ENCODE measurements at places on chromosomes 1 and 21.

DNA sequence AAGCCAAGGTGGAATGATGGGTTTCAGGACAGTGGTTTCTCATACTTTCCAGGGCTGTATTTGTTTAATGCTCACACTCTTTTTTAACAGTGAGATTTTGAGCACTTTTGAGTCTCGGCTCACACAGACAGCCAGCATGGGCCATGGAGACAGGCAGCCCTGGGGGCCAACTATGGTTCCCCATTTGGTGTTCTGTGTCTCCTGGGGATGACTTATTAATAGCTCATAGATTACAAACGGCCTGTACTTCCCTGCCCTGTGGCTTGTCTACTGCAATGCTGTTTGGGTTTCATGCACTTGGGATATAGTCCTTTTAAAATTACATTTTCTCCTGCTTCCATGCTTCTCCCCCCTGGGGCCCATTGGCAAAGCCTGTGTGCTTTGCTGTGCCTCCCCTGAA, 178.3 kb downstream of the KCNJ6 start:
- DNase-seq = no peak

GRCh38 chr1:25501235-25502058, 42.0 kb upstream of the LDLRAP1 start:
- no peak for DNase-seq

DNA sequence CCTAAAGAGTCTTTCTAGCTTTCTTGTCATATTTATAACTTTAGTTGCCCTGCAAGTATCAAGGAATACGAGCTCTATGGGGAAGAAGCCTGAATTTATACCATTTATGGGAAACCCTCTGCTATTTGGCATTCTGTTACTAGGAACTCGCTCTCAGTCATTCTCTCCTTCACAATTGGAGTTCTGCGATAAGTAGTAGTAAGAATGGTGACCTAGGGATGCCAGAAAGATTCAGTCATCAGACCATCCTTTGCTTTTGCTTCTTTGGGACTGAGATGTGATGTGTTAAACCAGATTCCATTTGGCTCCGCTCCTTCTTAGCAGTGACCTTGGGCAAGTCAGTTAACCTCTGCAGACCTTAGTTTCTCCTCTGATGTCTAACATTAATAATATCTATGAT, 256.5 kb downstream of the FGGY start:
- DNase-seq = no peak

- no peak for DNase-seq
These were observed 11.0 kb downstream of the AHCYL1 start for GRCh38 chr1:109995536-109995935.

DNA sequence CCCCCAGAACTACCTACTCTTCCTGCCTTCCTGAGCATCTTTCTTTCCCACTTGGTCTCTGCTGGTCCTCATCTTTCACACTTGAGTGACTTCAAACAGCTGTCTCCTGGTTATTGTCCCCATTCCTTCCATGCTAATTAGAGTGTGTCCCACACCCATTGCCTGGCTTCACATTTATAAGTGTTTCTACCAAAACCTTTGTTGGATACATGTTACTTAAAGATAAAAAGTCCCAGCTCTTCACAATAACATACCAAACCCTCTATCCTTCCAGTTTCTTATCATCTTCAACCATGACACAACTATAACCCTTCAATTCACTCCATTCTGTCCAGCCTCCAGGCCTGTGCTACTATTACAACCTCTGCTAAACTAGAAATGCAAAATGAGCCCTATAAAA, 41.0 kb downstream of the VCAM1 start:
- no peak for DNase-seq

GRCh38 chr1:32753532-32754316, 51.2 kb upstream of the SYNC start:
- peak; percentile 83 for DNase-seq

- no peak for DNase-seq
These were observed 14.5 kb upstream of the CDC42 start for GRCh38 chr1:22038036-22038435.

- DNase-seq = no peak
These were observed 130.3 kb downstream of the CASZ1 start for GRCh38 chr1:10665930-10666850.

GRCh38 chr1:162782671-162783070, 7.8 kb upstream of the HSD17B7 start:
- no peak for DNase-seq

GRCh38 chr1:219041818-219042217, 131.9 kb upstream of the LYPLAL1 start:
- DNase-seq = no peak

DNA sequence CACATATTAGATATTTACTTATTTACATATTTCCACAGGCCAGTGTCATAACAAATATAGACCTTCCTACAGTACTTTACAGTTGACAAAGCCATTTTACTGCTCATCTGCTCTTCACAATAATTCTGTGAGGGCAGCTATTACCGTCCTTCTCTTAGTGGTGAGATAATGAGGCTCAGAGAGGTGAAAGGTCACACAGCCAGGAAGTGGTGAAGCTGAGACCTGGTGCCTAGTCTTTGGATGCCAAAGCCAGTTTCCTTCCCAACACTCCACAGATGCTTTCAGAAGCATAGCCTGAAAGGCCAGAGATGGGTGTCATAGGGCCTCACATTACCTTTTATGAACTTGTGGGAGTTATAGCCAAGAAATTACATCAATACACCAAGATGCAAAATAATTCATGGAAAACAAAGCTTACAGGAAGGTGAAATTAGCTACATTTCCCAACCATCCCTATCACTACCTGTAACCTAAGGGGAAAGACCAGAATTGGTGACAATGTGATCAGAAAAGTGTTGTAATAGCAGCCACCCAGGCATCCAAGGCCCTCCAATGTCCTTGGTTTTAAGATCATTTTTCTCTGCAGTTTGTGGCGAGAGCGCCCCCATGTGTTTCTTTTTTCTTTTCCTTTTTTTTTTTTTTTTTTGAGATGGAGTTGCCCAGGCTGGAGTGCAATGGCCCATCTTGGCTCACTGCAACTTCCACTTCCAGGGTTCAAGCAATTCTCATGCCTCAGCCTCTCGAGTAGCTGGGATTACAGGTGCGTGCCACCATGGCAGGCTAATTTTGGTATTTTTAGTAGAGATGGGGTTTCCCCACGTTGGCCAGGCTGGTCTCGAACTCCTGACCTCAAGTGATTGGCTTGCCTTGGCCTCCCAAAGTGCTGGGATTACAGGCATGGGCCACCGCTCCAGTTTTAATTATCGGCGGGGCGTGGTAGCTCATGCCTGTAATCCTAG, 26.5 kb upstream of the RPL11 start:
- DNase-seq = peak; percentile 69

DNA sequence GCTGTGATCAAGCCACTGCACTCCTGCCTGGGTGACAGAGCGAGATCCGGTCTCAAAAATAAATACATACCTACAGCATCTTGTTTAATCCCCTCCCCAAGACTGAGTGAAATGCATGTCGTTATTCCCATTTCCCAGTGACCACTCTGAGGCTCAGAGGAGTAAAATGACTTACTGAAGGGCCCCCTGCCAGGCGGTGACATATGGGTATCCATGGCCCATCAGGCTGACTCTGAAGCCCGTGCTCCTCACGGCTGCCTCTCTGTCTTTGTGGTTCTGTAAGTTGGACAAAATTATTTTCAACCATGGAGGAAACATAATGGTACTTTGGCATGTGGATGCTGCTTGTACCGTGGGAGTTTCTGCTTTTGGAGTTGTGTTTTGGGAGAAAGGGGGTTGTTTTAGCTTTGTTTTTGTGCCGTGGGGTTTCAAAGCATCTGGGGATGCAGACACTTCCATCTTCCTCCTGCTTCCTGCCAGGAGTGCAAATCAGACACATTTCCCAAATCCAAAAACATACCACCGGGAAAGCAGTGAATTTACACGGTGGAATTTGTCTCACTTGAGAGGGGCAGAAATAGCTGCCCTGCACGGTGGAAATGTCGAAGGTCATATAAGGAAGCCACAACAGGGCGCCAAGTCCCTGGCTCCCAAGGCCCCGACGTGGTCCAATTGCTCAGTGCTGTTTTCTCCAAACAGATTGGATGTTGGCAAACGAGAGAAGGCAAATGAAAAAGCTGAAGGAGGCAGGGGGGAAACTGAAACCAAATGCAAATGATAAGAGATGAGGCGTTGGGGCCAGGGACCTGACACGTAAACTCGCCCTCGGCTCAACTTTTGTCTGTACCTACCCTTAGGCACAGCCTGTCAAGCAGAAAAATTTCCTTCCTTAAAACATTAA, 17.1 kb upstream of the PINK1 start:
- DNase-seq = no peak

GRCh38 chr1:204092632-204093420, 19.9 kb downstream of the SOX13 start:
- DNase-seq = no peak

DNA sequence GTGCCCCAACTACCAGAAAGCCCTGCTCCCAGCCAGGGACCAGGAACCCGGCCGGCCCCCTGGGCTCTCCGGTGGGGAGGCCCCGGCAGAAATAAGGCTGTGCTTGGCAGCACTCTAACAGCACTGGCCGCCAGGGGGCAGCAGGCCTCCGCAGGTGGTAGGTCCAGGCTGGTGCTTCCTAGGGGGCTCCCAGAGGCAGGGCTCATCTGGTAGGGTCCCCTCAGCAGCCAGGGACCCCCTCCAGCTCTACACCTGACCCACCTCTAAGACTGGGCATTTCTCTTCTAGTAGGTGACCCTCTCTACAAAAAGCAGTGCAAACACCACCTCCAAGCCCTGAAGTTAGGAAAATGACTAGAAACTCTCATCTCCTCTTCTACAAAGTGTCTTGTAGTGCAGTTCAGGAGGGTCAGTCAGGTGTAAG, 85.6 kb downstream of the STUM start:
- peak; percentile 69 for DNase-seq

DNA sequence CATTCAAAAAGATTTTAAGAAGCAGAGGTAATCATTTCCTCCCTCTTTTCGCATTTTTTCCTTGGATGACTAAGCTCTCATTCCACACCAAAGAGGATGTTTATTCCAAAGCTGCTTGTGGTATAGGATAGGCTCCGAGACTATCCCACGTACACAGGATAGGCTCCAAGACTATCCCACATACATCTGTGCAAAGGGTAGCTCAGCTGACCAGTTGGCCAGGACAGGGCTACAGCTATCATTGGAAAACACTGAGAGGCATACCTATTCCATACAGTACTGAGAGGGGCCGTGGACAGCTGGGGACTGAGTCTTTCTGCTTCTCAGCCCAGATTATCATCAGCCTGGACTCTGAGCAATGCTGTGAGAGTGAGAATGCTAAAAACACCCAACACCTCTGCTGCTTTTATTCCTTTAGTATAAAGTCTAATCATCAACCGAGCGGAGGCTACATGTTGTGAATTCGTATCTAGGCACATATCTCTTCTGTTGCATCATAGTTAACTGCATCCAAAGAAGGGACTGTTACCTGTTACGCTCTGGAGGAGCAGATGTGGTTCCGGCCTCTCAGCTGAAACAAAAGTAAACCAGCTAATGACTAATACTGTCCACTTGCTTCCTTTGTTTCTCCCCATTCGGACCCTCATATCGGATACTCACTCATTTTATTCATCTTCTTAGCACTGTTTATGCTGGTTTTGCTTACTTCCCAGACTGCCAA, 141.0 kb downstream of the TNFSF18 start:
- DNase-seq = no peak

DNA sequence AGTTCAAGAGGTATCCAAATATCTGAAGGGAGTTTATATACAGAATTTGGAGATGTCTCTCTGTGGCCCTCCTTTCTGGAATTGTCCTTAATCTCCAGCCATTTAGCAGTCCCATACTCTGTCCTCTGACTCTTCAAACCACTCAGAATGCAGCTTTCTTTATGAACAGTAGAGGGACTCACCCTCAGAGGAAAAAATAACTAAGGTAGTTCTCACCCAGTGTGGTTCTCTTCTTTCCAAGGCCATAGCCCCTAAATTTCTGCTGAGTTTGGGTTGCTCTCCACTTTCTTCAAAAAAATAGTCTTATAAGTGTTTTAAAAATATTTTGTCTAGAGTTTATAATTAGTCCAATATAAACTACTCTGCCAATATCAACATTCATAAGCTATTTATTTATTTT, 369.7 kb downstream of the MATN1 start:
- peak; percentile 43 for DNase-seq

GRCh38 chr1:208069317-208069716, 158.4 kb upstream of the CD34 start:
- no peak for DNase-seq

- no peak for DNase-seq
These were observed 46.9 kb upstream of the LHX8 start for GRCh38 chr1:75087278-75087677.

Data from A673 (cell line).